Renal pelvis (tissue), 12 donors: ENCODE measurements at places on chromosomes 2 and 18.

GRCh38 chr2:68330691-68331090 lies 10.9 kb upstream of the CNRIP1 start:
- no peak for DNase-seq

GRCh38 chr2:27527182-27527581 lies 30.5 kb downstream of the GCKR start:
- no peak for DNase-seq

DNA sequence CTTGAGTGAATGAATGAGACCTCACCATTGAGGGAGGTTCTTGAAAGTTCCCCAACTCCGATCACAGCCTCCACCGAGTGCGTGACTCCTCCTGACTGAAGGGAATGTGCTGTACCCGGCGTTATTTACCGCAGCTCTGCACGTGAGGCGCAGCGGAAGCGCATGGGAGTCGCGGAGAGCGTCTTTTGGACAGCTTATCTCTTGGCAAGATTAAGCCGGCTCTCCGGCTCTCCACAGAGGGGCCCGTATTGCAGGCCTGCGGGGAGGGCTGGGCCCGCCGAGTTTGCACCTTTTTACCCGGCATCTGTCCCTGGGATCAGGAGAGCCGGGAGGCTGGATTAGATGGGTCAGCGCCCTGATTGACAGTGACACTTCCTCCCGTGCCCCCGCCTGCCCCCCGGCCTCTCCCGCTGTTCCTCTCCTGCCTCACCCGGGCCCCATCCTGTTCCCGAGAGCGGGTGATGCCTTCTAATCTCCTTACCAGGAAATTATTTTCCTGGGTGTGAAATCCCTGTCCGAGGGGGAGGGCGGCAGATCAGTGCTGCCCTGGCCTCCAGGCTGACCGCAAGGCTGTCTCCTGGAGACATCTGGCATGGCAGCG lies 176.3 kb downstream of the INHBB start:
- no peak for DNase-seq

DNA sequence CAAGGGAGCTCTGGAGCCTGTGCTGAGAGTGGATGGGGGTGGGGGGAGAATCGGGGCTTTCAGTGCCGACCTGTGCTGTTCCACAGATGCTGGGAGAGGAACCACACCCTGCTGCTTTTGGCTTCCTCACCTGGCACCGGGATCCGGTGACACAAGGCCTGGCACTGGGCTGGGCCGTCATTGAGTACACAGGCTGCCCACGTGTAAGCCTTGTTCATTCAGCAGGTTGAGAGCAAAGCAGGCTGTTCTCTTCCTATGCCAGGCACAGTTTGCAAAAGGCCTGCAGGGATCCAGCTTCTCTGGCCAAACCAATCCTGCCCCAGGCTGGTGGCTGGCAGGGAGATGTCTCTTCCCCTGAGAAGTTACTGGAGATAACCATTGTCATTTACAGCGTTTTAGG lies 17.1 kb downstream of the TRIB2 start:
- no peak for DNase-seq

GRCh38 chr2:231894566-231895380 lies 31.4 kb downstream of the NPPC start:
- DNase-seq, result no peak

DNA sequence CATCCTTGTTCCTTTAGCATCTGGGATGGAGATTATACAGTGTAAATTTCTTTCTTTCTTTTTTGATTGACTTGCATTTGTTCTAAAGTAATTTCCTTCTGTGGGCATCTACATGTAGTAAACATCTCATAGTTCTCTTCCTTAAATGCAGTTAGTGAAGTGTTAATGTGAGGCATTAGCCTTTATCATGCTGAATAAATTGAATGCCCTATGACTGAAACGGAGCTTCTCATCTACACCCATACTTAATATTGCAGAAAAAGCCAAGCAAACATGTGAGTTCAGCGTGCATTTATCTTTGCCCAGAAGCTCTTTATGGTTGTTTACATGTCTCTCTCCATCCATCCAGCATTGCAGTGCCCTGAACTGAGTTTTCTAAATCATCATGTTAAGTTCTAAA lies 58.3 kb downstream of the LYPD1 start:
- DNase-seq, result no peak

- no peak for DNase-seq
Observed at GRCh38 chr2:159793326-159793725, 4.7 kb downstream of the CD302 start.
